Esophagus squamous epithelium (tissue), 5 donors: ENCODE measurements at places on chromosomes 2 and 18. TPM values are rescaled to one million over a fixed set of nuclear protein-coding genes. Genes with fewer than 3 reads are reported as not detected.

DNA sequence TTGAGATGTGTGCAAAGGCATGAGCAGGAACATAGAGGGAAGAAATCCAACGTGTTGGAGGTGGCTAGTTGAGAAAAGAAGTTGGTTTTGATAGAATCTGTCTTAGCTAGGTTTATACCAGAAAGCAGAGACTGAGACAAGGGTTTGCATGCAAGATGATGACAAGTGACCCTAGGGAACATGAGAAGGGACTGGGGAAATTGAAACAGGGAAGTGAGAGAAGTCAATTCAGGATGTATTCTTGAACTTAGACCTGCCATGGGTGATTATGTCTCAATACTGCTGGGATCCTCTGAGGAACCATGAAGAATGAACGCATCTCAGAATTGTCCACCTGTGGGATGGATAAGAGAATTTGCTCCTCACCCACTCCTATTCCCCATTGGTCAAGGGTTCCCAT is 20.5 kb downstream of the IL36A start:
- no peak for DNase-seq

DNA sequence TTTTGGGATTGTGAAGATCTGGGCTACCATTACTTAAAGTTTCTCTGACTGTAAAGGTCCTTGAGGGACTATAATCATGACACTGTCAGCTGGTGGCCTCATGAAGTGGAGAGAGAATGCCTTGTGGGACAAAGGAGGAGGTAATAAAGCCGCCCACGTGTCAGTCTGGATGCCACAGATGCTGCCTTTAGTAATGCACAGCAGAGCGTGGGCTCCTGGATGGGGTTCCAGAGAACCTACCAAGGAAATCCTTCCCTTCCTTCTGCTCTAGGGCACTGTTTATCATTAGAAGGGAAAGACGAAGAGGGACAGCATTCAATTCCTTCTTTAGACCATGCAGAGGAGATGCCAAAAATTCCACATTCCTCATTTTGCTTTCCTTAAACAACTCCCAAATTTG is 63.5 kb downstream of the COL5A2 start:
- DNase-seq, result no peak

The FBXO36 gene
- total RNA-seq, result 1.3 TPM

GRCh38 chr2:196957881-196958525 is 31.5 kb upstream of the PGAP1 start:
- DNase-seq, result no peak

The CAPN14 gene
- 266 TPM for total RNA-seq

DNA sequence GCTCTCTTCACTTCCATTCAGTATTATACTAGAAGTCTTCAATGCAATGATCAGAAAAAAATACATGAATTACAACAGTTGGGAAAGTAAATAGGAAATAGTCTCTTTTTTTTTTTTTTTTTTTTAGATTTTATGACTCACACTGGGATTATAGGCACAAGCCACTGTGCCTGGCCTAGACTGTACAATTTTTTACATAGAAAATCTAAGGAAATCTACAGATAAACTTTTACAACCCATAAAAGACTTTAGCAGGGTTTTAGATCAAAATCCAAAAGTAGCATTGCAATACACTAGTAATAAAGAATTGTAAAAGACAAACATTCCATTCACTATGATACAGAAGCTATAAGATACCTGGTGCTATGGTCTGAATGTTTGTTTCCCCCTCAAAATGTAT is 39.0 kb downstream of the CFAP221 start:
- no peak for DNase-seq

GRCh38 chr2:106095478-106096298 is 98.4 kb downstream of the UXS1 start:
- no peak for DNase-seq

DNA sequence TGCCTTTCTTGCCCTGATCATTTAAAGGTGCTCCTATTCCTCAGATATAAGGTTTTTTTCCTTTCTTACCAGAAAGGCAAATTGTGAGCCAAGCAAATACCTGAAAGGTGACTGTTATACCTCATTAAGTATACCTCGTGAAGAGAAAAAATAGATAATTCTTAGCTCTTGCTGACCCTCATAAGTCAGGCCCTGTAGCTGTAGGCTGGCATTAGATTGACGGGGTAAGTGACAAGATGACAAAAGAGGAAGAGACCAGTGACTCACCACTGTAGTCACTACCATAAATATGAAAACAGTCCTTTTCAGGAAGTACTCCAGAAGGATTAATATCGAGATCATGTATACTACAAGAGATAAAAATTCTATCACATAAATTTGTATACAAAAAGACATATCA is 104.6 kb downstream of the PTPN4 start:
- DNase-seq, result no peak

DNA sequence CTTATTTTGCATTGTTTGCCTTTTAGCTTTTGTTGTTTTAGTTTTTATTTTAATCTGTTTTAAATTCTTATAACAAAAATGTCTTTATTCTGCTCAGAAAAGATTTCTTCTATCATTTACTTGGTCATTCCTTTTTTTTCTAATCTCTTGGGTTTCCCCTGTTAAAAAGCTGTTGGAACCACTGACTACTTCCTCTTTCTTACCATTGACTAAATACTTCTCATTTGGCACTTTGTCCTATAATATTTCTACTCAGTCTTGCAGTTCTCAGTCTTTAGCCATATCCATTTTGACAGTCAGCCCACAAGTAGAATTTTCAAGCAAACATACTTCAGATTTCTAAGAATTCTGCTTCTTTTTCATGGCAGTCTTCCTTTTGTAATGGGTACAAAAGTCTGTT is 567.2 kb downstream of the SATB2 start:
- no peak for DNase-seq

- no peak for DNase-seq
These were observed 18.4 kb upstream of the ST8SIA3 start for GRCh38 chr18:57333940-57334339.

DNA sequence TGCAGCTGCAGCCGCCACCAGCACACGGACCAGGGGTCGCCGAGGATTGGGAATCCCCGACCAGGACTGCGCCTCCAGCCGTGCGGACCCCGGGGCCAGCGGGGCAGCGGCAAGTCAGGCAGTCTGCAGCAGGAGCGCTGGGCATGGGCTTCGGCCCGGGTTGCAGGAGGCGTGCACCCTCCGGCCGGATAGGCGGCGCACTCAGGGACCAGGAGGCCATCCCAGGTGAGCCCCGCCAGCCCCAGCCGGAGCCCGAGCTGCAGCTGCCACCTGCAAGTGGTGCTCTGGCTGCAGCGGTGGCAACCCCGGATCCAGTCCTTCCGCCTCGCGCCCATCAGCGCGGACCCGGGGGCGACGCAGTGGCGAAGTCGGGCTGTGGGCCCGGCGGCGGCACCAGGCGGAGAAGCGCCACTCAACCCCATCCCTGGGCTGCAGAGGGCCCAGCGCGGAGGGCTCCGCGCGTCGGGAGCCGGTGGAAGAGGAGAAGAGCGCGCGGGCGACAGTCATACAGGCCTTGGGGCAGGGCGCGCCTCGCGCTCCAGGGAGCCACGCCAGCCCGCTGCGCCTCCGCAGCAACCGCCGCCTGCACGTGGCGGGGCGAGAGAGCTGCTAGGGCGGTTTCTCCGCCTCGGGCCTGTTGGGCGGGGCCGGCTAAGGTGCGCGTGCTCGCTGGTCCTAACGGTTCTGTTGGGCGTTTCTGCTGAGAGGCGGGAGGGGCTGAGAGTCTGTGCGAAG is 73.8 kb downstream of the RPIA start:
- no peak for DNase-seq

The ORMDL1 gene
- total RNA-seq, result 45.6 TPM

The DNAJC5G gene
- not detected for total RNA-seq

DNA sequence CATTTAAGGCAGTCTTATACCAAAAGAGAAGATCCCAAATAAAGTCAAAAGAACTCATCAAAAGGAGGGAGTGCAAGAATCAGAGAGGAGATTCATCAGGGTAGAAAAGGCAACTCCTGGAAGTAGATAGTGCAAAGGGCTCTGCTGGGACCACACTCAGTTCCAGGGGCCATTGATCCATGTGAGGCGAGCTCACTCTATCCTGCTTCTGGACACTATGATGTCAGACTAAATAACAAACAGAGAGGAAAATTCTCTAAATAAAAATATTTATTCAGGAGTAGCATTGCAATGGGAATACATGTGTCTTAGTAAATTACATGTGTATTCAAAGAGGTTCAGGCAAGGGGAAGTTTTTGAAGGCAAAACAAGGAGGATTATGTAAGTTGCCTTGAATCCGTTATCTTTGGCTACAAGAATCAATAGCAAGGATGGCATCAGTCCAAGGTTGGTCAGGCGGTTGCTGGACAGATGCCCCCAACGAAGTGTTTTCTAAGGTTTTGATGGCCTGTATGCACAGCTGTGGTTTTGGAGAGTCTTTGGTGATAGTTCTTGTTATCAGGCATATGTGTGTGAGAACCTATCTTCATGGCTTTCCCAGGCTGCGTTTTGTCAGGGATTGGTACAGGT is 13.2 kb upstream of the SERPINB12 start:
- DNase-seq, result no peak

The SERPINB10 gene
- total RNA-seq, result 8.4 TPM

GRCh38 chr18:73150199-73150598 is 282.4 kb upstream of the NETO1 start:
- DNase-seq, result no peak

DNA sequence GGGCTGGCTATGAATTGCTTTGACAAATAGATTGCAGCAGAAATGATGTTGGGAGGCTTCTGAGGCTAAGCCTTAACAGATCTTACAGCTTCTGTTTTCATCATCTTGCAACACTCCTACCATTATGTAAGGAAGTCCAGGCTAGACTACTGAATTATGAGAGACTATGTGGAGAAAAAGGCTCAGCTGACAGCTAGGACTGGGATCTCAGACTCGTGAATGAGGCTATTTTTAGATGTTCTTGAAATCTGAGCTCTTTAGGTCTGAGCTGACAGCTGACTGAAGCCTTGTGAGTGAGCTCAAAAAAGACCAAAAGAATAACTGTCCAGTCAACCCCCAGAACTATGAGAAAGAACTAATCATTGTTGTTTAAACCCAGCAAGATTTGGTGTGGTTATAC is 70.3 kb downstream of the VWC2L start:
- no peak for DNase-seq

- DNase-seq, result no peak
These were observed 138.9 kb downstream of the PTH2R start for GRCh38 chr2:208545403-208546042.

GRCh38 chr18:32362484-32362883 is 108.2 kb downstream of the GAREM1 start:
- no peak for DNase-seq
